ENCODE measurements at places on chromosomes 5 and 9. TPM values are rescaled to one million over a fixed set of nuclear protein-coding genes. Genes with fewer than 3 reads are reported as not detected.

DNA sequence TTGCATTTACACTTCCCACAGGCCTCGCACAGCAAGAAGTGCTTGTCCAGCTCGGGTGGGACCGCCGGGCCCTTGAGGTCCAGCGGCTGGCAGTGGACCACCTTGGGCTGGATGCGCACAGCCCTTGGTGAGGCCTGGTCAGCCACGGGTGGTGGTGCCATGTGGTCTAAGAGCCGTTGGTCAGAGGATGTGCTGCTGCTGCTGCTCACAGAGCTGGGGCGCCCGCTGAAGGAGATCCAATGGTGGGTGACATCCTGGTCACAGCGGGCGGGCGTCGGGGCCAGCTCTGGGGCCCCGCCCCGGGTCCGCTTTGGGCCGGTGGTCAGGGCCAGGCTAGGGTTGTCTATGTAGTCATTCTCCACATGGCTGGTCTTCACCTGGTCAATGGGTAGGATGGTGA lies 10.2 kb downstream of the SPRY4 start:
- H3K4me3 ChIP-seq, result no peak overlapping the region
- H3K36me3 ChIP-seq, result no peaks in the 10 kb centered on the region
- DNase-seq, result no peak
- H3K4me1 ChIP-seq, result peaks cover 18% of the 10 kb centered on the region
- no peaks in the 10 kb centered on the region for H3K27me3 ChIP-seq

Gene SPINK4
- total RNA-seq, result not detected

Gene SHB
- 12.3 TPM for total RNA-seq

DNA sequence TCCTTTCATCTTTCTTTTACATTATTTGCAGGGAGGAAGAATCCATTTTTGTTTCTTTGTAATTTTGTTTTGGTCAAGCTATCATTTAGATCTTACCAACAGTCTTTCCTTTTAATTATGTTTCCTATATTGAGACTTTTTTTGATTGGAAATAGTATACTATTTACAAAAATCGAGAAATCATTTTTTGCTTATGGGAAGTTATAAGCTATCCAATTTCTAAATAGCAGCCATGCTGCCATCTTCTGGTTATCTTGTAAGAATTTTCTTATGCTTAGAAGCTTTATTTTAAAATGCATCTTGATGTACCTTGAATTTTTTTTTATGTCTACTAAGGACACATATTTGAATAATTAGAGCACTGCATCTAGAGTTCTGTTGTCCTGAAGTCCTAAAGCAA lies 821.2 kb downstream of the PTPRD start:
- no peak overlapping the region for H3K27ac ChIP-seq
- no peaks in the 10 kb centered on the region for H3K36me3 ChIP-seq
- H3K4me3 ChIP-seq, result no peak overlapping the region
- DNase-seq, result no peak

- no peak for DNase-seq
- H3K4me1 ChIP-seq, result peaks cover 3% of the 10 kb centered on the region
- H3K27me3 ChIP-seq, result no peaks in the 10 kb centered on the region
- H3K4me3 ChIP-seq, result no peak overlapping the region
Observed at GRCh38 chr5:7878381-7878873, 9.5 kb downstream of the MTRR start.

GRCh38 chr5:158907856-158908255 lies 191.9 kb downstream of the EBF1 start:
- no peak overlapping the region for H3K4me3 ChIP-seq
- H3K36me3 ChIP-seq, result no peaks in the 10 kb centered on the region
- no peak overlapping the region for H3K27ac ChIP-seq
- H3K27me3 ChIP-seq, result no peaks in the 10 kb centered on the region

Measured in suprapubic skin (tissue), 4 donors.